ENCODE measurements at places on chromosomes 13 and 19. TPM values are rescaled to one million over a fixed set of nuclear protein-coding genes. Genes with fewer than 3 reads are reported as not detected.
A peak's percentile ranks its signal among the peaks of the same experiment; 100 is the strongest.

DNA sequence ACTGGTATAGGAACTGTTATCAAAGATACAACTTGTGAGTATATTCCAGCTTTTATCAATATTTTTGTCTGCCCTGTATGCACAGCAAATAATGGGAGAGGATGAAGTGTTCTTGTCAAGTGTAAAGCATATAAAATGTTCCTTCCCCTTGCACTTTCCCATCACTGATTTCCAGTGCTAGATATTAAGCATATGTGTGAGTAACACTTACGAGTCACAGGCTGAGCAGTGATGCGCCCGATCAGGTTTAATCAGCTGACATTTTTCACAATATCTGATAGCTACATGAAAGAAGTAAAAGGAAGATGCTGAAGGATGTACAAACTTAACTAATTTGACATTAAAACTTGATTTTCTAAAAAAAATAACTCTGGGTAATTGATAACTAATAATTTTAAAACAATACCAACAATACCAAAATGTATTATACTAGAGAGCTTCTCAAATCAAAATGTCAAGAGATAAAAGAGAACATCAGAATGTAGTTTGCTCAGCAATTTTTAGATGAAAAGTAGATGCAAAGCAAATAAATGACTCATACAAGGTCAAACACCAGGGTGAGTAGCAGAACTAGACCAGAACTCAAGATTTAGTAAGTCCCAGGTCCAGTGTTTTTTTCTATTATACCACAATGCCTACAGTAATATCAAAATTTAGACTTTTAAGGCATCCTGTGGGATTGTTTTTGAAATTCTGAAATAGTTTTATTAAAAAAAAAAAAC, 56.4 kb downstream of the ZDHHC20 start:
- no peaks in the 10 kb centered on the region for H3K4me1 ChIP-seq
- no peaks in the 10 kb centered on the region for H3K27me3 ChIP-seq
- H3K36me3 ChIP-seq = peaks cover 17% of the 10 kb centered on the region

- DNase-seq = no peak
- no peak overlapping the region for H3K4me3 ChIP-seq
- no peaks in the 10 kb centered on the region for H3K36me3 ChIP-seq
These were observed 60.5 kb downstream of the SPATA13 start for GRCh38 chr13:24221007-24221406.

DNA sequence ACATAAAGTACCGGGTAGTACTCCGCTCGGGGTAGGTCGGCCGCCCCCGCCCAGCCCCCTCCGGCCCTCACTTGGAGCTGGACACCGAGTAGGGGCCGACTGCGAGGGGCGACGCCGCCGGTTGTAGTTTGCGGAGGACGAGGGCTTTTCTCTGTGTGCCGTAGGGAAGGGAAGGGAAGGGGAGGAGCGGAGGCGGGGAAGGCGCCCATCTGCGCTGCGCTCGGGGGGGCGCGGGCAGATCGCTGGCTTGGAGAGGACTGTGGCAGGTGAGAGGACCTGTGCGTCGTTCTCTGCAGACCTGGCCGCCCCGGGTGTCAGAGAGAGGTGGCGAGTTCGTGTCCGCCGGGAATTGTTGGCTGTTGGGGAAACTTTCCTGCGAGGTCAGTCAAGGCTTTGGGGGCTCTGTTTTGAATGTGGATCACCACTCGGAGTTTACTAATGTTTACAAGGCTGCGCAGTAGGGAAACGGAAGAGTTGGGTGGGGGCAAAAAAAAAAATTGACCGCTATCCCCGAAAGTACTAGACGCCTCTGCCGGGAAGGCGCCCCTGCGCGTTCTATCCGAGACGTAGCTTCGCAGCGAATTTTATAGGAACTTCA, 1.4 kb downstream of the ING1 start:
- peaks cover 1% of the 10 kb centered on the region for H3K36me3 ChIP-seq
- H3K4me3 ChIP-seq = peak overlapping the region; percentile 72
- peak overlapping the region; percentile 98 for H3K27ac ChIP-seq
- peaks cover 13% of the 10 kb centered on the region for H3K4me1 ChIP-seq
- no peaks in the 10 kb centered on the region for H3K27me3 ChIP-seq

USHBP1 gene
- total RNA-seq = 0.39 TPM

GRCh38 chr13:95937714-95938320, 115.4 kb downstream of the UGGT2 start:
- DNase-seq = no peak
- H3K27ac ChIP-seq = no peak overlapping the region
- no peaks in the 10 kb centered on the region for H3K27me3 ChIP-seq
- H3K4me3 ChIP-seq = no peak overlapping the region
- H3K36me3 ChIP-seq = peaks cover 10% of the 10 kb centered on the region

DNA sequence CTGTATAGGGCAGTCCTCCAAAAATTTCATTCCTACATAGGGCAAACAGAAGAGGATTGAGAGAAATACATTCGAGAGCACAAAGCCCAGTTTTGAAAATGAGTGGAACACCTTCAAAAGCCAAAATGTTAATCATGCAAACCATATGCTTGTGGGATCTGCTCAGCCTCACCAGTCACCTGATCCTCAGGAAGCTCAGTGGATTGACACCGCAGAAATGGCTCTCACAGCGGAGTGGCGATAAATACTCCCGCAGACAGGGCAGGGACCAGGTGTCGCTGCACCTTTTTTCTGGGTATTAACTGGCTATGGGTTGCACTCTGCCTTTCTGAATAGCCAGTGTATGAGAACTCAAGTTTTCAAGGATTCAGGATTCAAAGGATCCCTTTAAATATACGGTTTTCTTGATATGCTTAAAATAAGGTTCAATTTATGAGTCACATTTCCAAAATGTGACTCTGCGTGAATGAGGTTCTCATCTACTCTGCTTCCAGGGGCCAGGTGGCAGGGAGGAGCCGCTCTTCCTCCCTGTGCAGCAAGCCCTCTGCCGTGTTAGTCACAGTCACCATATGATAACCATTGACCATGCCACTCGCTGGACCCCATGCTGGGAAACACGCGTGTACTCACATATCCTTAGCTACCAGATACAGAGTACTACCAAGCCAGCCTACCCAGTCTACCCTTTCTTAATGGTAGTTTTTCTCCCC, 18.3 kb upstream of the DHRS12 start:
- H3K27me3 ChIP-seq = no peaks in the 10 kb centered on the region
- DNase-seq = no peak
- no peak overlapping the region for H3K27ac ChIP-seq
- no peaks in the 10 kb centered on the region for H3K36me3 ChIP-seq

Data from cardiac muscle cell (in vitro differentiated cells and primary cell).